ENCODE measurements at places on chromosomes 11 and 22.

DNA sequence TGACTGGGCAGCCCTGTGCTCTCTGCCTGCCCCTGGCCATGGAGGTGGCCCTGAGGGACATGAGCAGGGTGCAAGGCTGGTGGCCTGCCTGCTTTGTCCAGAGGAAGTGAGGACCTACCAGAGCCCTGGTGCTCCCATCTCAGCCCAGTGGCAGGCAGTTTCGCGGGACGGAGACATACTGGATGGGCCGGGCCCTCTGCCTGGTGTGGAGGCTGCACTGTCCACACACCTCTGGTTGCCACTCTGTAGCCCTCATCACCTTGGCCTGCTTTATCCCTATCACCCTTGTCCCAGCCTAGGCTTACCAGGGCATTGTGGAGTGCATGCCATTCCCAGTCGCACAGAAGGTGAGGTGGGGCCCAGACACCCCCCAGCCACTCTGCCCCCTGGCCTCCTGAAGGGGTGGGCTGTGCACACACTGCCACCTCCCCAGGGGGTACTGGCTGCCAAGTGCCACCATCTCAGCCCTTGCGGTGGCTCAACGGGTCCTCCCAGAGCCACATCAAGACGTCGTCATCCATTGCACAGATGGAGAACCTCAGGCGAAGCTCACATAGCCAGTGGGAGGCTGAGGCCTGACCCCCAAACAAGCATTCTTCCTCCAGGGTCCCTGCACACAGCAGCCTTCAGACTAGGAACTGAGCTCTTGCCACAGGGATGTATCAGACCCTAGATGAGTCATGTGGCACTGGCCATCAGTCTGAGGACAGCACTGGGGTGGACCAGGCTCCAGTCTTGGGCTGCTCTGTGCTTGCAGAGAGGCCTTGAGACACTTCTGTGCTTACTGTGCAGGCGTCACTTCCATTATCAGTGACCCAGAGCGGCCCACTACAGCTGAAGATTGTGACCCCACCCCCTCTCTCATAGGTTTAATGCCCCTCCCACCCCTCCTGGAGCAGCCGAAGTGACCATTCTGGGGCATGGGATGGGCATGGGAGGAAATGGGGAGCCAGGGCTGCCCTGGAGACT lies 176.1 kb downstream of the IGLL1 start:
- no peak for DNase-seq

DNA sequence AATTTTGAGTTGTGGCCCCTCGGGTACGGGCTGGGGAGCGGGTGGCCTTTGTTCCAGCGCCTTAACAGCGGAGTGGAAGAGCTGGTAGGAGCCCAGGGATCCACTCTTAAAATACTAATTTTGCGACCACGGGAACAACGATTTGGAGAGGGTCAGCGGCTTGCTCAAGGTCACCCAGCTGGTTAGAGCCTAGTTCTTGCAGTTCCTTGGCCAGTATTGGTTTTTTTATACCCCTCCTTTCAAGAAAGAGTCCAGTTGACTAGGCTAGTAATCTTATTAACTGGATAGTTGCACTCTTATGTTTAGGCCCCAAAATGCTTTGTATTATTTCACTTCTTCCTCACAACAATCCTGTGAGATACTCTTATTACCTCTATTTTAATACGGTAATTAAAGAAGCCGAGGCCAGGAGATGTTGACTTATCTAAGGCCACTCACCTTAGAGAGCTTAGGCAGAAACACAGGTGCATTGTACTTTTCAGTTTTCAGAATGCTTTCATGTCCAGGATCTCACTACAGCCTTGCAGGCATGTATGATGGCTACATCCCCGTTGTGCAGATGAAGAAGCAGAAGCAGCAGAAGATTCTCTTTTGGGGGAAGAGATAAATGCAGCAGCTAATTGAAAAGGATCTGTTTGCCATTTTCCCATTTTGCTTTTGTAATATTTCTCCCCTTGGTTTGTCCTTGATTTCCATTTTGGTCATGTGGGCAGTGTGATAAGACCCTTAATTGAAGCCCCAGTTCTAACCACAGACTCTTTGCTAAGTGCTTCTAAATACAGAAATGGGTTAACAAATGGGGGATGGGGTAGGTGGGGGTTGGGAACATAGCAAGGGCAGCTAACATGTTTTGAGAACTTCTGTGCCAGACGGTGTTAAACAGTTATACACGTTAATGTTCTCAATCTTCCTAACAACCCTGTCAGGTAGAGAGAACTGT lies 1.4 kb downstream of the SREBF2 start:
- no peak for DNase-seq

GRCh38 chr11:44945666-44946065 lies 5.0 kb downstream of the TP53I11 start:
- DNase-seq = no peak

DNA sequence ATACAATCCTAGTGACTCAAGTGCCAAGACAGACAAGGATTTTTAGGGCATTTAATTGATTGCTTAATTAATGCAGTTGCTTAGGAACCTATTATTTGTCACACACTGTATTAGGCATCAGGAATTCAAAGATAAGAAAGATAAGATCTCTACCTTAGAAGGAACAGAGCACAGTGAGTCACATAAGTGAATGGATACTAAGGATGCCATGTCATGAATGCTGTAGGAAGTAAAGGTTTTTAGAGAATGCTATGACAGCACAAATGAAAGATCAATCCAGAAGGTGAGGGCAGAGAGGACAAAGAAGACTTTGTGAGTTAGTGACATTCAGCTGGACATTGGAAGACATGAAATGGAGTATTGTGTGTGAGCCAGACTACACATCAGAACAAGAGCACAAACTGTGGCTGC lies 147.9 kb upstream of the DDI1 start:
- DNase-seq = no peak
